ACHN (cell line): ENCODE measurements at places on chromosomes 12 and 14.
A peak's percentile ranks its signal among the peaks of the same experiment; 100 is the strongest.

DNA sequence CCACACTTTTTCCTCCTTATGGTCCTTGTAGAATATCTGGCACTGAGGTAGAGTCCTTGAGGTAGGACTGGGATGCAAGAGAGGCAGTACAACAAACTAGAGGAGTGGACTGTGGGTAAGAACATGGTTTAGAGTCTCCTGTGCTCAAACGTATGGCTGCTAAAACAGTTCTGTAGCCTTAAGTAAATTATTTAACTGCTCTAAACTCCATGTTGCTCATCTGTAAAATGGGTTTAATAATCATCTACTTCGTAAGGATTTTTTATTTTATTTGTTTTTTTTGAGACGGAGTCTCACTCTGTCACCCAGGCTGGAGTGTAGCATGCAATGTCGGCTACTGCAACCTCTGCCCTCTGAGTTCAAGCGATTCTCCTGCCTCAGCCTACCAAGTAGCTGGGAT, 3.6 kb upstream of the COPZ1 start:
- no peak for DNase-seq

GRCh38 chr12:76020281-76020680, 11.3 kb downstream of the PHLDA1 start:
- DNase-seq, result peak; percentile 91

DNA sequence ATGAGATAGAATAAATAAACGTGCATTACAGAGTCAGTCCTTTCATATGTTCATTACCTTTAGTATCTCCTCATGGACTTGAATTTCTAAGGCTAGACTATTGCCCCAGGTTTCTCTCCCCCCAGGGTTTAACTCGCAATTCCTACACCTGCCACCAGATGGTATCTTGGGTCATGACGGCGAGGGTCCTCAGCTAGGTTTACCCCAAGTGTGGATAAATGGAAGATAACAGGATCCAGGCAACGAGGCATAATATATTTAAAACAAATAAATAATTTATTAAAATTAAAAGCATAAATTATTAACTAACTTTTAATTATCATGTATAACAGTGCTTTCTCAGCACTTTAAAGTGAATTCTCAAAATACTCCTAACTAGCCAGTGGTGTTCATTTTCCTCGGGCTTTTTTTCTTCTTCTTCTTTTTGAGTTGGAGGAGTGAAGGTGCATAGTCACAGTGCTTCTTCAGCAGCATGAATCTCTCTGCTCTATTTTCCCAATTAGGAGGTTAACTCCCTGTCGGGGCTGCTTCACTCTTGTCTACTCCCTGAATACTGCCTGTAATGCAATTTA, 243.5 kb upstream of the CAND1 start:
- DNase-seq, result peak; percentile 66

GRCh38 chr14:22561661-22562579, 27.1 kb downstream of the DAD1 start:
- no peak for DNase-seq

DNA sequence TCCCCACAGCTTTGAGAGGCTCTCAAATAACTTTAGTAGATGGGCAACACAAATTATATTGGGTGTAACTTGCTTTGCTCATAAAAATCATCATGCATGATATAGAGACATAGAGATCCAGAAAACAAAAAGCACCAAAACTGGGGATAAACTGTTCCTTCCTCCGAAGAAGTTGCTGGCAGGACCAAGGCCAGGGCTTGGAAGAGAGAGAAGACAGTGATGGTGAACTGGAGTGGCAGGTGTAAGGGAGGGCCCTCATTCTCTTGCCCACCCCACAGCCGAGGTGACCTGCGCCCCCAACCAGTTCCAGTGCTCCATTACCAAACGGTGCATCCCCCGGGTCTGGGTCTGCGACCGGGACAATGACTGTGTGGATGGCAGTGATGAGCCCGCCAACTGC, 15.4 kb upstream of the NXPH4 start:
- DNase-seq, result no peak

- DNase-seq, result no peak
Observed at GRCh38 chr14:68337279-68337678, 455.6 kb downstream of the ZFP36L1 start.

DNA sequence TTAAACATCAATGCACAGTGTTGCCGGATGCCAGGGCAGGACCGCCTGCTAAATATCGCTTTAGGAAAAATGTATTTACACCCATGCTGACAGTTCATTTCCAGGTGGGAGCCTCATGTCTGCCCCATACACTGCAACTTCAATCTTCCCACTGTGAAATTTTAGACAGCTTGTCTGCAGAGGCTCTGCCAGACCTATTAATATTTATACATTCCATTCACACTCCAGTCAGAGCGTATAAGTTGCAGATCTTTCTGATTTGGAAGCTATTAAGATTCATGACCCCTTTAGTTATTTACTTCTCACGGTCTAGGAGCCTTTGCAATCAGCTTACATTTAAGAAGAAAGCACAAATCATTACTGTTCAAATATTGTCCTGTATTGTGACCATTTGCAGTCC, 357.4 kb downstream of the ATP23 start:
- no peak for DNase-seq

DNA sequence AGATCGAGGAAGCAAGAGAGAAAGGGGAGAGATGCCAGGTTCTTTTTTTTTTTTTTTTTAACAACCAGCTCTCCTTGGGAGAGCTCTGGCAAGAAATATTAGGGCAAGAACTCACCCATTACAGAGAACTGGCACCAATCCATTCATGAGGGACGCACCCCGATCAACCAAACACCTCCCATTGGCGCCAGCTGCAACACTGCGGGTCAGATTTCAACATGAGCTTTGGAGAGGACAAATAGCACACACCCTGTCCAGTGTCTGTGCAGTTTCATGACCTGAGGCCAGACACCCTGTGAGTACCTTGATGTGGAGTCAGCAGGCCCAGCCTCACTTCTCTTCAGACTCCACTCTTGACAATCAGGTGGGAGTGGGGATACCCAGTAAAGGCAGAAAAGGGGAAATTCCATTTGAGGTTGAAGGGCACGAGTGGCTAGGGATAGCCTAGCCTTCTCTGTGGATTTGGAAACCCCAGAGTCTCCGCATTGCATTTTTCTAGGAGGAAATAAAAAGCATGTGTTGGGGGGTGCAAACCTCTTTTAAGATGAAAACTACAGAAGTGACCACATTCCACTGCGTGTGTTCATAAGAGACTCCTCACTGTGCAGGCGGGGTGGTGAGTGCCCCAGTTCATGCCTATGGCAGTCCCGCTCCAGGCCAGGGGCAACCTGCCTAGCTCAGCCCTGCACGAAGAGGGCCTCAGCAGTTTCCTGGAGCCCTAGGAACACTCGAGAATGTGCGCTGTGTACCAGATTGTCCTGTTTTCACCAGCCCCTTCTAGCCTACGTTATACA, 42.4 kb upstream of the GPATCH2L start:
- no peak for DNase-seq

DNA sequence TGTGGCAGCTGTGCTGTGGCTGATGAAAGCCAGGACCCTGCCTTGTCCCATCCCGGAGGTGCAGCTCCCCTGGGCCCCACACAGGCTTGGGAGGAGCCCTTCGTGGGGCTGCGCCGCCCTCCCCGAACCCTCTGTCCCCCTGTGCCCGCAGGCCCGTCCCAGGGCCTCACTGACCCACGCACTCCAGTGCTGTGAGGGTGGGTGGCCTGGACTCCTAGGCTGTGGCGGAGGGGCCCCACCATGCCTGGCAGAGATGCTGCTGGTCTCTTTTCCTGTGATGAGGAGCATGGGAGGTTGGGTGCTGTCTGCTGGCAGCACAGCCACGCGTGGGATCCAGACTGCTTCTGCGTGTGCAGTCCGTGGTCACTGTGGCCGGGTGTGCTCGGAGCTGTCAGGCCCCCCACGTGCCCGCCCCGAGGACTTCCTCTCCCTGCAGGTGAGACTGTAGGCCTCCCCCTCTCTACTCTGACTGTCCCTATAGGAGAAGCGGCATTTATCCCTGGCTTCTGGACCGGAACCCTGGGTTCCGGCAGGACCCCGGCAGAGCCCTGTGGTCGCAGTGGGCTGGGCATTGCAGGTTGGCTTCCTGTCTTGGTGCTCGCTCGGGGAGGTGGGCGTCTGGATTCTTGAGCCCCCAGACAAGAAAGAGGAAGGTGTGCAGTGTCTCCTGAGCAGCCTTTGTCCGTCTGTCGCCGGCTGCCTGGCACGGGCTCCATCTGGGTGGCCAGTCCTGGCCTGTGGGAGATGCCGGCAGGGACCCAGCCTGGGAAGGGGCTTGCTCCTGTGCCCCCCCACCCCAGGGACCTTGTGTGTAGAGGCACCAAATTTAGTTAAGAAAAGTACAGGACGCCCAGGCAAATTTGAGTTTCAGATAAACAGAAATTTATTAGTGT, 2.3 kb downstream of the MTA1 start:
- DNase-seq, result no peak

- DNase-seq, result peak; percentile 27
Observed at GRCh38 chr14:63134801-63135200, 69.4 kb upstream of the RHOJ start.

DNA sequence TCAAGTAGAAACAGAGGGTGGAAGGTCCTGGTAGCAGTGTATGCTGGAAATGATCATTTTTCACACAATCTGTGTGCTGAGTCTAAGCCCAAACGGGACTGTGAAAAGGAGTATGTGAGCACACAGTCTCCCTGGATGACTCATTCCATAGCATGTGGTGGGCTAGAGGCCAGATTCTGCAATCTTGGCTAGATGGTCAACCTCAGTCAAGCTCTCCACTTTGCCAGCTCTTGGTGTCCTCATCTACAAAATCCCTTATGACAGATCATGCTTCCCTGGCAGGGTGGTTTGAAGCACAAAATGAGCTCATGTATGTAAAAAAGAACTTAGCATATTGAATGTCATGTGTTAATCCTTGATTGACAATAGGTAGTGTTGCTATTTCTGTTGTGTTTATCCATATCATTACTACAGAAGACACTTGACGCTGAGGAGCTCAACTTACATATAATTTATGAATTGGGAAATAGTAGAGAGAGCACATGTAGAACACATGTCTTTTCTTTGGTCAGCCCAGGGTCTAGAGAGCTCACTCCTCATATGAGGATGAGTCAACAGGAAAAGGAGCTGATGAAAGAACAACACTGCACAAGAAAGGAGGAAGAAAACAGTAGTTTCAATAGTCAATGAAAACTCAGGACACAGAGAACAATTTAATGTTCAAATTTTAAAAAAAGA, 517.5 kb downstream of the BCL11B start:
- no peak for DNase-seq

GRCh38 chr12:114209861-114210260, 196.1 kb downstream of the TBX5 start:
- no peak for DNase-seq

- DNase-seq, result no peak
Observed at GRCh38 chr12:18429366-18429765, 168.0 kb downstream of the PIK3C2G start.

DNA sequence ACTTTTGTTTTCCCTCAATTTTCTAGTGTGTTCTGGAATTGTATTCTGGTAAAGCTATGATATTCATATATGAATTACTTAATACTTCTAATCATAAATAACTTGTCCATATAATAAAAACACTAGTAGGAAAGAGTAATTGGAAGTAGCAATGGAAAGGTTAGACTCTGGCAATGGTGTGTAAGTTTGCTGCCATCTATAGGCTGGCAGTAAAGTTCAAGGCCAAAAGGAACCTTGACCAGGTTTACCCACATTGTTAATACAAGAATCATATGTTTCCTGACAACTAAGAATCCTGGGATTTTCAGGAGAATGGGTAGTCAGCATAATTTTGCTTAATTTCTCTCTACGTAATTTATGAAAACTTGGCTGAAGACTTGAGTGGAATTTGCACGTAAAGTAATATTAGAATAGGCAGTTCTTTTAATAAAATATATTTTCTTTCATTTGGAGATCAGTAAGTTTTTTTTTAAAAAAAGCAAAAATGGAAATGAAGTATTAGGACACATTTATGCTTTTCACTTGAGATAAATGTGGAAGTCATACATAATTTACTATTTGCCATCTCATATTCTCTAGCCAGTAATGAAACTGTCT, 926.7 kb downstream of the GALC start:
- peak; percentile 16 for DNase-seq

DNA sequence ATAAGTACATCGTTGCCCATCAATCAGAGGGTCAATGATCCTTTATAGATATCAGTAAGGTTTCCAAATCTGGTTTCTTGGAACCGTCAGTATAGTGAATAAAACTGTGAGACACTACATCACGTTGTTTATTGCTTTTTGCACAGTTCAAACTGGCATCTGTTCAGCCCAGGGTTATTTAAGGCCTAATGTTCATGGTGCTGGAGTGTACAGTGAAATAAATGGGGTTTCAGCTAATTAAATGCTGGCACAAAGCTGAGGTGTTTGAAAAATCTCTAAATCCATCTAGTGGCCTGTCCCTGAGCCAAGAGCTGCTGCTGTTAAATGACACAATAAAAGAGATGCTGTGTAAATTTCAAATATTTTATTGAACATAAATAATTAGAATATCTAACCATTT, 69.9 kb downstream of the RPS29 start:
- DNase-seq, result no peak

DNA sequence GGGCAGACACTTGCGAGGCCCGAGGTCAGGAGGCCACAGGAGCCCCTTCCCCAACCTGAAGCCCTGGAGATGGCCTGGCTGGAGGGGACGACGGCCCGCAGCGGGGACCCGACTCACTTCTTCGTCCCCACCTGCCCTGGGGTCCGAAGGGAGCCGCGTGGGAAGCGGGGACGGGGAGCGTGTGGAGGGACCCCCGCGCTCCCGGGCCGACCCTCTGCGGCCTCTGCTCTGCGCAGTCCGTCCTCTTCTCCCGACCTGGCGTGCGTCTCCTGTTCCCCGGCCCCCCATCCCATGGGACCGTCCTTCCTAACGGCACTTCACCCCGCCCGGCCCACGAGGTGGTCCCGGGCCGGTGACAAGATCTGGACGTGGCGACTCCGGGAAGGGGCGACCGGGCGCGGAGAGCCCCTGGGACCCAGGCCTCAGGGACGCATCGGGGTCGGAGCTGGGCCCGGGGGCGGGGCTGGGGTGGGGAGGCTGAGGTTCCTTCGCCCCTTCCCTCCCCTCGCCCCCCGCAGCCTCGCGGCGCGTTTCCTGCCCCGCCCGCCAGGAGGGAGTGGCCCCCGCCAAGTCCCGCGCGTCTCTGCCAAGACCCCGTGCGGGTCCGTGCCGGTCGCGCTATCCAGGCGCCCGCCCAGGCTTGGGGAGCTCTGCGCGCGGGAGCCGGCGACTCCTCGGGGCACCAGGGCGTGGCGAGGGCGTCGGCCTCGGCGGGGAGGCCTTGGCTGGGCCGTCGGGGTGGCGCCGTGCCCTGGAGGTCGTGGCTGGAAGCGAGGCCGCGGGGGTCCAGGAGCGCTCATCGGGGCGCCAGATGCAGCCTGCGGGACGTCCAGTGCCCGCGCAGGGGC, 97.1 kb downstream of the TNFAIP2 start:
- DNase-seq, result no peak

DNA sequence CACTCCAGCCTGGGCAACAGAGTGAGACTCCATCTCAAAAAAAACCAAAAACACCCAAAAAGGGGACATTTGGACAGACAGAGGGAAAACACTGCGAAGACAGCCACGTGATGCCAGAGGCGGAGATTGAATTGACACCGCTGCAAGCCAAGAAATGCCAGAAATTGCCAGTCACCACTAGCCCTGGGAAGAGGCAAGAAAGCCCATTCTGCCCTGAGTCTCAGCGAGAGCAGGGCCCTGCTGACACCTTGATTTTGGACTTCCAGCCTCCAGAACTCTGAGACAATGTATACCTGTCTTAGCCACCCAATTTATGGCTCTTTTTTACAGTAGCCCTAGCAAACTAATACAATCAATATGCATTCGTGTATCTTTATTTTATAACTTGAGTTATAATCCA, 7.4 kb upstream of the IGFBP6 start:
- DNase-seq, result no peak
